ENCODE measurements at places on chromosomes 1 and 21.

GRCh38 chr1:202858331-202858730, 30.6 kb downstream of the RABIF start:
- peak; percentile 83 for DNase-seq

GRCh38 chr1:234214911-234215892, 158.1 kb upstream of the COA6 start:
- DNase-seq, result no peak

DNA sequence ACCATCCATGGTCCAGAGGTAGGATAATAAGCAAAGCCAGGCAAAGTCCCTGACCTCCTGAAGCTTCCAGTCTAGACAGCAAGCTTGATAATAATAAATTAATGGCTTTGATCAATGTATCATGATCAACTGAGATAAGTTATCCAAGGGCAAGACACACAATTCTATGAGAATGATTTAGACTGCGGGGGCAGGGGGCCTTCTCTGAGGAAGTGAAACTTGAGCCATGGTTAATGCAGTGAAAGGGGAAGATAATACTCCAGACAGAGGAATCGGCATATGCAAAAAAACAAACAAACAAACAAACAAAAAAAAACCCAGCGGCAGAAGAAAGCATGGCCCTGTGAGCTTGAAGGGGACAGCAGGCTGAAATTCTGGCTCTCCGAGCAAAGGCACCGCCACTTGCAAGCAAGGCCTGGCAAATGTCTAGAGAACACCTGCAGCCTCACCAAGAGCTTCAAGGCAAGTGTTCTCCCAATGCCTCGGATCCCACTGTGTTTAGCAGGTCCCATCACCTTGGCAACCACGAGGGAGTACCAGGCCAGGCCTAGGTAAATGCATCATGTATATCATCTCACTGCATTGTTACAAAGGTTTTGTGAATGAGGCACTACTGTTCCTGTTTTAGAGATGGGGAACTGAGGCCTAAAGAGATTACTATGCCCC, 24.9 kb downstream of the CSMD2 start:
- DNase-seq, result no peak

GRCh38 chr21:14862794-14863720, 201.7 kb downstream of the NRIP1 start:
- DNase-seq, result peak; percentile 26

DNA sequence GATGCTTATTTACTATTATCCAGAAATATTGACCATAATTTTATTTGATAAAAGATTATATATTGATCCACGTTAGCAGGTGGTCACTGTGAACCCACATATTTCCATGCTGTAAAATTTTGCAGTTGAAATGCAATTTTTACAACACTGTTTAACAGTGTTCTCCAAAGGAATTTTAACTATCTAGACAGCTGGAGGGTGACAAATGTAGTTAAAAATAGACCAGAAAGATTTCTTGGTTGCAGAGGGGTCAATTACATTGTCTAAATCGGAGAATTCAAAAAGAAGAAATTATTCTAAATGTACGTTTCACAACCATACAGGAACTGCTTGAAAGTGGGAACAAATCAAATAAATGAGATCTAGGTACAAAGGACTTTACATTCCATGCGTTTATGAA, 625.2 kb upstream of the NCAM2 start:
- DNase-seq, result no peak

- no peak for DNase-seq
Observed at GRCh38 chr1:40352126-40352525, 21.4 kb upstream of the SMAP2 start.

- DNase-seq, result peak; percentile 48
Observed at GRCh38 chr1:31183927-31184554, 55.6 kb downstream of the NKAIN1 start.

DNA sequence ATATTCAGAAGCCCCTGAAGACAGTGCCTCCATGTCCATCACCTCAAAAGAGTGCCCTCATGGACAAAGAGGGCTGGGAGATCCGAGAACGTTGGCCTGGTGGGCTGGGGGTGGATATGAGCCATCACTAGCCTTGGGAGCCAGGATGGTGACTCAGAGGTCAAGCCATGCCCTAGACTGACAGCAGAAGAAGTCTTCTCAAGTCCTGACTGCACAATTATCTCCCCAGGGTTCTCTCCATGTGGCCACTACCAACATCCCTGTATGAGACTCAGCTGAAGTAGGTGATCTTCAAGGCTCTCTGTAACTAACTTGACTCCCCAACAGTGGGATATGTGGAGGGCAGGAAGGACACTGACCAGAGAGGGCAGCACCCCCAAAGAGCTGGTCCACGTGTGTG, 7.1 kb upstream of the USF1 start:
- DNase-seq, result peak; percentile 54

- peak; percentile 64 for DNase-seq
Observed at GRCh38 chr1:117128323-117129079, 7.0 kb upstream of the TRIM45 start.

DNA sequence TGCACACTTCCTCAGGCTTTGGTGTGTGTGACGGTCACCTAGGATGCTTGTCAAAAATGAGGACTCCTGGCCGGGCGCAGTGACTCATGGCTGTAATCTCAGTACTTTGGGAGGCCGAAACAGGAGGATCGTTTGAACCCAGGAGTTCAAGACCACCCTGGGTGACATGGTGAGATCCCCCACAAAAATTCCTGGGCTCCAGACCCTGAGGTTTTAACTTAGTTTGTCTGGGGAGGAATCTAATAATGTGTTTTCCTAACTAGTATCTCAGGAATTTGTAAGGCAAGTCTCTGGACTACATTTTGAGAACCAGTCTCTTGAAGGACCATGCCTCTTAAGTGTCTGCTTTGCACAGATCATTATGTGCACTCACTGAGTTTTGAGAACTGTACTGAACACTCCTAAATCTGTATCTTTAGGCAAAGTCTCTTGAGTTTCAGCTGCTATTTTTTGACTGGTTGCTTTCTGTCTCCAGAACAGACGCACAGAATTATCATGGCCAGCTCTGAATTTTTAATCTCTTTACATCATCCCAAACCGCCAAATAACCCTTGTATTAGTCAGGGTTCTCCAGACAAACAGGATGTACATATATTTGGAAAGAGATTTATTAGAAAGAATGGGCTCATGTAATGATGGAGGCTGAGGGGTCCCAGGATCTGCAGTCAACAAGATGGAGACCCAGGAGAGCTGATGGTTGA, 45.5 kb upstream of the VANGL1 start:
- peak; percentile 42 for DNase-seq

DNA sequence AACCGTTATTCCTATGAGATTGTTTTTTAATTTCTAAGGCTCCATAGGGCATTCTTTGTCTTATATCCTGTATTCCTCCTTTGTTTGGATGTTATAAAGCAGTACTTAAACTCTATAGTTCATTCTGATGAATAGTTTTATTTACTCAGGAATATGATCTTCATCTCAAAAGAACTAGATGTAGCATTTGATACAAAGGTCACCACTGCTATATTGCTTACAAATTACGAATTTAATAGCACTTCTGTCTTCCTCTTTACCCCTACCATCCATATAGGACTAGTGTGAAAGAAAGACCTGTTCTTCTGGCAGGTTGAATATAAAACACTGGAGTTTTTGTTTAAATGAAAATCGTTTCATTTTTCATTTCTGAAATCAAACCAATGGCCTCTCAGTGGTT, 468.1 kb upstream of the CXADR start:
- no peak for DNase-seq

Data from fibroblast of mammary gland (primary cell).